ENCODE measurements at places on chromosomes 5 and 9. TPM values are rescaled to one million over a fixed set of nuclear protein-coding genes. Genes with fewer than 3 reads are reported as not detected.
A peak's percentile ranks its signal among the peaks of the same experiment; 100 is the strongest.

SURF1 gene
- polyA plus RNA-seq = 103 TPM

SLCO6A1 gene
- not detected for polyA plus RNA-seq

DNA sequence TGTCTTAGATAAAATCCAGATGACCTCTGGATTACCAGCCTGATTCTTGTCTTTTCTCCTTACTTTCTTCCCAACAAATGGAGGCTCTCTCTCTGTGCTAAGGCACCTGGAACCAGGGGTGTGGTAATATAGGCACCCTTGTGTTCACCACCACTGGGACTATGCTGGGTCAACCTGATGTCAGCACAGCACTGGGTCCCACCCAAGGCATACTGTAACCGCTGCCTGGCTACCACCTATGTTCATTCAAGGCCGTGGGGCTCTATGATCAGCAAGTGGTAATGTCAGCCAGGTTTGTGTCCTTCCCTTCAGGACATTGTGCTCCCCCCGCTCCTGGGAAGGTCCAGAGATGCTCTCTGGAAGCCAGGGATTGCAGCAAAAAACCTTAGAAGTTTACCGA lies 283.6 kb downstream of the TMEM232 start:
- no peak overlapping the region for H3K27ac ChIP-seq
- H3K36me3 ChIP-seq = no peaks in the 10 kb centered on the region
- no peak overlapping the region for H3K4me3 ChIP-seq

GRCh38 chr9:98254228-98255060 lies 1.0 kb downstream of the TBC1D2 start:
- H3K4me3 ChIP-seq = peak overlapping the region; percentile 81
- H3K27ac ChIP-seq = no peak overlapping the region
- H3K4me1 ChIP-seq = peaks cover 7% of the 10 kb centered on the region
